ENCODE measurements at places on chromosomes 13 and 19. TPM values are rescaled to one million over a fixed set of nuclear protein-coding genes. Genes with fewer than 3 reads are reported as not detected.

OR4F17 gene
- not detected for total RNA-seq

- no peak overlapping the region for H3K27ac ChIP-seq
- no peak overlapping the region for H3K4me3 ChIP-seq
- no peaks in the 10 kb centered on the region for H3K27me3 ChIP-seq
- H3K36me3 ChIP-seq = no peaks in the 10 kb centered on the region
These were observed 117.4 kb downstream of the TNFRSF19 start for GRCh38 chr13:23687614-23688013.

DNA sequence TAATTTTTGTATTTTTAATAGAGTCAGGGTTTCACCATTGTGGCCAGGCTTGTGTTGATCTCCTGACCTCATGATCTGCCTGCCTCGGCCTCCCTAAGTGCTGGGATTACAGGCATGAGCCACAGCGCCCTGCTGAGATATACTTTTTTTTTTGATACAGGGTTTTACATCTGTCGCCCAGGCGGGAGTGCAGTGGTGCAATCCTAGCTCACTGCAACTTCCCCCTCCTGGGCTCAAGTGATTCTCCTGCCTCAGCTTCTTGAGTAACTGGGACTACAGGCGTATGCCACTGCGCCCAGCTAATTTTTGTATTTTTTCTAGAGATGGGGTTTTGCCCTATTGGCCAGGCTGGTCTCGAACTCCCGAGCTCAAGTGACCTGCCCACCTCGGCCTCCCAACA is 2.0 kb downstream of the COLGALT1 start:
- H3K27me3 ChIP-seq = no peaks in the 10 kb centered on the region
- peaks cover 14% of the 10 kb centered on the region for H3K4me1 ChIP-seq
- DNase-seq = no peak
- no peak overlapping the region for H3K4me3 ChIP-seq
- H3K36me3 ChIP-seq = peaks cover 9% of the 10 kb centered on the region
- no peak overlapping the region for H3K27ac ChIP-seq

DNA sequence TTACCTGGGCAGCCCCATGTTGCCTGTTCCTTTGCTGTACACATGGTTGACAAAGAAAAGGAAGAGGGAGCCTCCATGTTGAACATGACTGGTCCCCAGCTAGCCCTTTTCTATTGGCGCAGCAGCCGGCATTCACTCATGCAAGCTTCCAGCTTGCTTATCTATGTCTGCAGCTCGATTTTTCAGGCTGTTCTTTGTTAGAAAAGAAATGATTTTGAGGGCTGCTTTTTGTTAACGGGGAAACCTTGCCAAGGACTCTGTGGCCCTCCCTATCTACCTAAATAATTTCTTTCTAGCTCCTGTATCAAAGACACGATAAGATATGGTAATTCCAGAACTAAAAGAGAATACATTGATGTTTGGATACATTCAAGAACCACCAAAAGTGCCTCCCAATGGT is 20.4 kb upstream of the ADGRE2 start:
- H3K27ac ChIP-seq = no peak overlapping the region
- DNase-seq = no peak
- no peaks in the 10 kb centered on the region for H3K36me3 ChIP-seq
- no peaks in the 10 kb centered on the region for H3K4me1 ChIP-seq
- H3K27me3 ChIP-seq = no peaks in the 10 kb centered on the region
- no peak overlapping the region for H3K4me3 ChIP-seq

DNA sequence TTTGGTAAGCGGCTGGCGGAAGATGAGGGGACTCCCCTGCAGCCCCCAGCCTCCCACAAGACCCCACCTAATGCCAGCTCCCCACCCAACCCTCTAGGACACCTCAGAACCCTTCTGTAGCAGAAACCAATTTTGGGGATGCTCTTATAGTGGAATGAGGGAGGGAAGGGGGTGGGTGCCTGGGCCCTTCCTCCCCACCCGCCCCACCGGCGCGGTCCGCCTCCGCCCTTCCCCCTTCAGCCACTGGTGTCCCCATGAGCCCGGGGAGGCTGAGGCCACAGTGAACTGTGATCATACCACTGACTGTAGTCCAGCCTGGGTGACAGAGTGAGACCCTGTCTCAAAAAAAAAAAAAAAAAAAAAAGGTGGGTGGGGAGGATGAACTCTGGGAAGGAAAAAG is 16.2 kb downstream of the TLE6 start:
- no peak overlapping the region for H3K27ac ChIP-seq
- no peak for DNase-seq
- H3K27me3 ChIP-seq = no peaks in the 10 kb centered on the region
- H3K4me3 ChIP-seq = no peak overlapping the region
- H3K4me1 ChIP-seq = no peaks in the 10 kb centered on the region

Data from heart left ventricle (tissue), 16 donors.